Naive thymus-derived CD4-positive, alpha-beta T cell (primary cell): ENCODE measurements at places on chromosomes 16 and 17. TPM values are rescaled to one million over a fixed set of nuclear protein-coding genes. Genes with fewer than 3 reads are reported as not detected.

CHST6 gene
- not detected for total RNA-seq

C16orf92 gene
- not detected for total RNA-seq

ABI3 gene
- total RNA-seq, result 8.2 TPM

KRT31 gene
- total RNA-seq, result not detected

TNFSF13 gene
- total RNA-seq, result 8.8 TPM

CCDC182 gene
- total RNA-seq, result not detected

TM4SF5 gene
- not detected for total RNA-seq

MEIOC gene
- total RNA-seq, result not detected

COPRS gene
- total RNA-seq, result 4.9 TPM

RAMP2 gene
- total RNA-seq, result not detected

PERCC1 gene
- total RNA-seq, result 0.77 TPM

TBC1D3C gene
- not detected for total RNA-seq

OR2C1 gene
- total RNA-seq, result not detected in 2 replicates

STH gene
- not detected for total RNA-seq

MYH2 gene
- not detected in 2 replicates for total RNA-seq

LAT gene
- total RNA-seq, result 179 TPM

SHCBP1 gene
- total RNA-seq, result 1.1 TPM
